Skeletal muscle cell (primary cell): ENCODE measurements at places on chromosomes 2 and 18.

DNA sequence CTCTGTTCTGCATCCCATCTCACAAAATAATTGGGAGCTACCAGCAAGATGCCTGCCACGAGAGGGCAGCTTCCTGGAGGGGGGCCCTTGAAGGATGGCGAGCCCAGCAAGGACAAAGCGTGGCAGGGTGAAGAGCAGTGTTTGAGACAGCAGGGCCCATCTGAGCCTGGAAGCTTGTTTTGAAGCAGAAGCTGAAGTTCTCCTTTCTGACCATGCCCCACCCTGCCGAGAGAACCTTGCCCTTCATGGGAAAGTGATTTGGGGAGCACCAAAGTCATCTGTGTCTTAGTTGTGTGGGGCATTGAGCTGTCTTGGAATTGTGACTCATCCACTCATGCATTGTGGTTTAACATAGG lies 216.3 kb downstream of the BCL11A start:
- DNase-seq = no peak

DNA sequence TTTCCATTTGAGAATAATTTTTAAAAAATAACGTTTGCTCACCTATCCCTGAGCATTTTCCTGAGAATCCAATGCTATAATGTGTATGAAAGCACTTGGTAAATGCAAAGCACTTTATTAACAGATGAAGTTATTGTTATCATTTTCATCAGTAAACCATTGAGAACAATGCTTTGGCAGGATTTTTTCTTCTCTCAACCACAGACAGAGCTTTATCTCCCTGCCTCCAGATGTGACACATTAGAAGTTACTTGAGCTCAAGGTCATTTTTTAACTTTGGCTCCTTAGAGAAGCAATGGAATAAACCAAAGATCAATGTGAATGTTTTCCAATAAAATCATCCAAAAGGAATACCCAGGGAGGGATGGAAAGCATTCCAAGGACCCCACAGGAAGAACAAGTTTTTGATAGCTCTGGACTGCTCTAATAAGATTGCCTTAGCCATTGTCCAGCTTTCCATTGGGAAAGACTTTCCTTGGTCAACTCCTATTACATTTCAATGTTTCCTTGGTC lies 118.9 kb upstream of the NT5C1B start:
- DNase-seq = no peak

GRCh38 chr2:116319001-116319400 lies 1495.5 kb upstream of the DDX18 start:
- DNase-seq = no peak

GRCh38 chr2:79580175-79580574 lies 67.3 kb downstream of the CTNNA2 start:
- no peak for DNase-seq

DNA sequence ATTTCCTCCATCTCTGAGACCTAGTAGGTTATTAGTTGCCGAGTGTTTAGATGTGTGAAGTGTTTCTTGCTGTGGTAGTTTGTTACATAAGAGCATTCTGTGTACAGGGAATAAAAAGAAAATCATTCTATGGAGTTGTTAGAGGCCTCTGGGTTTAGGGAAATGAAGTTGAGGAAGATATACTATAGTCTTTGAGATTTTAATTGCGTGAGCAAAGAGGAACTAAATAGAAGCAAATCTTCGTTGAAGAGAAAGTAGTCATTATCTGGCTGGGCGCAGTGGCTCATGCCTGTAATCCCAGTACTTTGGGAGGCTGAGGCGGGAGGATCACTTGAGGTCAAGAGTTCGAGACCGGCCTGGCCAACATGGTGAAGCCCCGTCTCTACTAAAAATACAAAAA lies 19.0 kb downstream of the USP39 start:
- no peak for DNase-seq

DNA sequence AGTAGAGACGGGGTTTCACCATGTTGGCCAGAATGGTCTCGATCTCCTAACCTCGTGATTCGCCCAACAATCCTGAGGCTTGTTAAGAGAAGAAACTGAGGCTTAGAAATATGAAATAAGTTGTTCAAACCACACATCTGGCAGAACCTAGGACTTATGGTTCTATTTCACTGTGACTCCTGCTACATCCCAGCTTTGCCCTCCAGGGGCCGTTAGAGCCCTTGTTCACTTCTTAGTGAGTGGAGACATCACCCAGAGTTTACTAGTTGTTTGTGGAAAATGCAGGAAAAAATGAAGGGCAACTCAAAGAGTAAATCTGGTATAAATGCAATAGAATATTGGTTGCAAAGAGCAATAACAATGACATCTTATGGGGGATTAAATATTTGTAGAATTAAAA lies 43.9 kb downstream of the MARCHF4 start:
- DNase-seq = no peak

- no peak for DNase-seq
Observed at GRCh38 chr2:107008843-107009242, 122.9 kb upstream of the ST6GAL2 start.

DNA sequence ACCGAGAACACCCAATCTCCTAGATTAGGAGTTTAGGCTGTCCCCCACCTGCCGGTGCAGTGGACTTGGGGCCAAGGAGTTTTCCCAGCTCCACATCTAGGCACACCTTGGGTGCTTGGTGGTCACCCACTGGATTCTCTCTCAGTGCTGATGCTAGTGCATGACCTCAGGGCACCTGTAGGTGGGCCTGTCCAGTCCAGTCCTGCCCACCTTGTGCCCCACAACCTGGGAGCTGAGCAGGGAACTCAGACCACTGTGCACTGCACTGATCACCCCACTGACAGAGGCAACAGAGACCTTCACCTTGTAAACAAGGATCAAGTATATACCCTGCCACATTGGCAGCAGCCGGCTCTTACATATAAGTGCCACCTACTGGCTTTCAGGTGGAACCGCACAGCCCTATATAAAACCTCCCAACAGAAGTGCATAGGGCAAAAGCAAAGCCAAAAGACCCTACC lies 12.7 kb upstream of the CDH19 start:
- no peak for DNase-seq
